ENCODE measurements at places on chromosomes 3 and 15.

DNA sequence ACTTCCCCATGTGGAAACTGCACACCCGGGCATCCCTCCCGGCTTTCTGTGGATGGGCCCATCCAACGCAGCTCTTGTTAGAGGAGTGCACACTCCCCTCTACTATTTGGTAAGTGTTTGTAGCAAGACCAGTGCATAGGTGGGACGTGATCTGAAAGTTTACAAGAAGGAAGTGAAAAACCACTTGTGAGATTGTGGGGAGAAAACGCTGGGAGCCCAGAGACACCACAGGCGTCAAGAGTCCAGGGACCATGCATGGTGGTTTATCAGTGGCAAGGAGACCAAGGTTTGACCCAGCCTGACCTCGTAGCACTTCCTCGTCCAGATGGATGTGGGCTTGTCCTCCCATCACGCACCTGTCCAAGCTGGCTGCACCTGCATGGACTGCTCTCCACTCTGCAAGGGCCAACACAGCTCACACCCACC is 51.6 kb downstream of the ATP10A start:
- DNase-seq = no peak

DNA sequence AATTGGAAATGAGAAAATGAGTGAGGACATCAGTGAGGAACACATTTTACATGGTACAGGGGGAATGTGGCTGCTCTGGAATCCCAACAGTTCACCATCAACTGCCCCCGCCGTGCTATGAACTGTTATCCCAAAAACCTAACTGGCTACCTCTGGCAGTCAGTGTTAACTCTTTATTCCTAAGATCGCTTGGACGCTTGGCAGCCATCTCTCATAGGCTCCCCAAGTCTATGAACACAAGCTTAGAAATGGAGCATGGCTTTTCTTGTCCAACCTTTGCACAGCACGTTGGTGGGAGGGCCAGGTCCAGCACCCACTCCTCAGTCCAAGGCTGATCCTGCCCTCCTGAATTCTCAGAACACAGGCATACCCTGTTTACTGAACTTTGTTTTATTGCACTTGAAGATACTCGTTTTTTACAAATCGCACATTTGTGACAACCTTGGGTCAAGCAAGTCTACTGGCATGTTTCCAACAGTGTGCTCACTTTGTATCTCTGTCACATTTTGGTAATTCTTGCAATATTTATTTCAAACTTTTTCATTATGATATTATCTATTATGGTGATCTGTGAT is 53.6 kb downstream of the SENP2 start:
- DNase-seq = no peak

- no peak for DNase-seq
Measured at GRCh38 chr15:96187341-96188305, 142.9 kb upstream of the NR2F2 start.

DNA sequence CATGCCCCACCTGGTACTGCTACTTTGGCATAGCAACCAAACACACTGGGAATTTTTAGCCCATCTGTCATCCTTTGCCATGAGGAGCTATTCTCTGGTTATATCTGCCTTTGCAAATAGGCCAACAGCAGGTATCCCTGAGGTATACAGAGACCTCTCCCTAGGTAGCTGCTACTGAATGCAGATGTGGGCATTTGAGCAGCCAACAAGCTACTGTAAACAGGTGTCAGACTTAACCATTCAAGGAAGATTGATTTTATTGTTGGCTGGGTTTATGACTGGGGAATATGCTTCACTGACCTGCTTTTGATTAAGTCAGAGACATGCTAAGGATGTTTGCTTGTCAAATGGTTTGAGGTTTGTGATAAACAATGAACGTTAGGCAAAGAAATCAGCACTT is 183.2 kb downstream of the OXSM start:
- no peak for DNase-seq
